ENCODE measurements at places on chromosomes 7 and 10.

DNA sequence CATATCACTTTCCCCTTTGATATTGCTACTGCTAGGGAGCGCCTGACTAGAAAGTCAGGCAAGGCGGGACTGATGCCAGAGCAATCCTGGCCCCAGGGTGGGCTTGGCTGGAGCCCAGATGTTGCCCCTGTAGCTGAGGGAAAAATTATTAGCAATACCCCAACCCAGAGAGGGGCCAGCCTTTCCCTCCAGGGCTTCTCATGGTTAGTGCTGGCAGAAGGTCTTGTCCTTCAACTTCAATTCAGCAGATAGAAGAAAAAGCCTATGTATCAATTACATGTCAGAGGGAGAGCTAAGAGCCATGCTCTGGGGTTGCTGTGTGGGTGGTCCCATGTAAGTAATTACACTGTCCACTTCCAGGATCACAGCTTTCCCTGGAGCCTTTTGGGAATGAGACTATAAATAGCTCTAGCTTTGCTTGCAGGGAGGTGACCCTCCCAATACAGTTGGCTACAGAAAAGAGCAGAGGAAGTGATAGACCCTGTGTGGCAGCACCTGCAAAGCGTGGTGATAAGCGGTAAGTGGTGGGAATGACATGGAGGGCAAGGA is 579.1 kb downstream of the CCSER2 start:
- DNase-seq: no peak

DNA sequence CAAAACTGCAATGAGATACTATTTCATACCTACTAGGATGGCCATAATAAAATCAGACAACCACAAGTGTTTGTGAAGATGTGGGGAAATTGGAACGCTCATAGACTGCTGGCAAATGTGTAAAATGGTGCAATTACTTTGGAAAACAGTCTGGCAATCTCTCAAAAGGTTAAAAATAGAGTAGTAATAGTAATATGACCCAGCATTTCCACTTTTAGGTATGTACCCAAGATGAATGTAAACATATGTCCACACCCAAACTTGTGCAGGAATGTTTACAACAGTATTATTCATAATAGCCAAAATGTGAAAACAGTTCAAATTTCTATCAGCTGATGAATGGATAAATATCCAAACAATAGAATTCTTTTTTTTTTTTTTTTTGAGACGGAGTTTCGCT is 731.6 kb upstream of the ANKRD30A start:
- no peak for DNase-seq

DNA sequence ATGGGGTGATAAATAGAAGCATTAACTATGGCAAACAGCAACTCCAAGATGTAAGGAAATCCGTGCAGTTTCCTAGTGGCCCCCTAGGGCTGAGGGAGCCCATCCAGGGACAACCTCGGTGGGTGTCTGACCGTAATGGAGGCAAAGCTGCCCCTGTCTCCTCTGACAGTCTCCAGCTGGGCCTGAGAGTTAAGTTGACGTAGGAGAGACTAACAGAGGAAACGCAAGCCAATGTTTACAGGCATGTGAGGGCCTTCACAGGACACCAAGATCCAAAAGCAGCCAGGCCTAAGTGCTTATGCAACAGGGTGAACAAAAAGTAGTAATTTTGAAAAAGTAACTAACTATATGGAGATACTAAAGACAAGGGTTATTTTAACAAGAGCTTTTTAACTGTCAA is 330.0 kb upstream of the C7orf33 start:
- DNase-seq: no peak

- DNase-seq: no peak
Observed at GRCh38 chr7:153107826-153108225, 348.3 kb downstream of the ACTR3B start.

GRCh38 chr7:108146070-108146842 is 16.1 kb upstream of the LAMB4 start:
- no peak for DNase-seq

DNA sequence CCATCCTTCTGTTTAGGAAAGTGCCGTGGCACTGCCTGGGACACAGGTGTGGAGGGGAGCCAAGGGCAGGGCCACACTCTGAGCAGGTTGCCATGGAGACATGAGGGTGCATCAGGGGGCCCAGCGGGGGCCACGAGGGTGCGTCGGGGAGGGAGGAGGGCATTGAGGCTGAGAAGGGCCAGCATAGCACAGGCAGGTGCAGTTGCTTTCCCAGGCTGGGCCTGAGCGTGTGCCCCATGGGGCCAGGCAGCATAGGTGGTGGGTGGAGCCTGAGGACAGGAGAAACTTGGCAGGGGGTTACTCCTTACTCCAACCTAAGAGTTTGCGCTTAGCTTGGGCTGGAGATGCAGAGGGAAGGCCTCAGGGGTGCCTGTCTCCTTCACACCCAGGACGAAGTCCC is 15.2 kb downstream of the YKT6 start:
- DNase-seq: peak; percentile 25

- no peak for DNase-seq
Observed at GRCh38 chr10:82284180-82284579, 409.2 kb downstream of the NRG3 start.

- DNase-seq: no peak
Observed at GRCh38 chr10:131548176-131548575, 236.7 kb upstream of the TCERG1L start.

DNA sequence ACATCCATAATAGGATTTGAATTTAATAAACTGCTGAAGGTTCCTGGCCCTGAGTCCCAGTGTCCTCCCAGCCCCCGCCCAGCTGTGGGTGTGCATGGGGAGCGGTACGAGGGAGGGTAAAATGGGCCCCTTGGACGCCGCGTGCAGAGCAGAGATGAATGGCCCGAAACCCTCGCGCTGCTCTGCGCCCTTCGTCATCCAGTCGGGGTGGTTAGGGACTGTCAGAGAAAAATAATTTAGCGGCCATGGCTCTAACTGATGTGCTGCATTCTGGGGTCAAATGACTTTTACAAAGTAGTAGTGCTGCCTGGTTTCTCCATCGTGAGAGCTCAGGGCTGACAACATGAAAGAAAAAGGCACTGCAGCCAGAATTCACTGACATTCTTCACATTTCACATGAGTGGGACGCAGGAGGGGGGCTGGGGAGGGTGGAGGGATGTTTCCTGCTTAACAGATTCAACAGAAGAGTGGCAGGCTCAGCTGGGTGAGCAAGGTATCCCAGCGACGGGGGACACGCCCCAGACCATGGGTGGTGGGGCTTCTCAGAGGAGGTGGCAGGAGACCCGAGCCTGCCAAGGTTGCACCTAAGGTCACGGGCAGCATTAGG is 304.5 kb downstream of the WDR37 start:
- no peak for DNase-seq

GRCh38 chr10:100895896-100896295 is 16.9 kb upstream of the SLF2 start:
- DNase-seq: no peak

DNA sequence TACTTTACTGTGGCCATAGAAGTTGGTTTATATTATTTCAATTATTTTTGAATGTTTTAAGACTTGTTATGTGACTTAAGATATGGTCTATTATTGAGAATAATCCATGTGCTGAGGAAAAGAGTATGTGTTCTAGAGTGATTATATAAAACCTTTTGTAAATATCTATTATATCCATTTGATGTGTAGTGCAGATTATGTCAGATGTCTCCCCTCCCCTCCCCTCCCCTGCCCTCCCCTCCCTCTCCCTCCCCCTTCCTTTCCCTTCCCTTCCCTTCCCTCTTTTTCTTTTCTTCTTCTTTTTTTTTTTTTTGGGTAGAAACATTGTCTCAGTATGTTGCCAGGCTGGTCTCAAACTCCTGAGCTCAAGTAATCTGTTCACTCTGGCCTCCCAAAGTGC is 8.3 kb upstream of the CYP2C8 start:
- DNase-seq: no peak

GRCh38 chr10:79452174-79452611 is 6.8 kb upstream of the ZCCHC24 start:
- DNase-seq: no peak

GRCh38 chr10:86658751-86659150 is 4.4 kb downstream of the OPN4 start:
- no peak for DNase-seq

GRCh38 chr10:105837951-105838350 is 1196.9 kb downstream of the SORCS3 start:
- no peak for DNase-seq

- no peak for DNase-seq
Observed at GRCh38 chr7:133702078-133702477, 425.1 kb upstream of the LRGUK start.

- DNase-seq: no peak
Observed at GRCh38 chr7:154744256-154744860, 258.6 kb downstream of the PAXIP1 start.

Measured in NCI-H2029 (cell line).